ENCODE measurements at places on chromosomes 2 and 18.

DNA sequence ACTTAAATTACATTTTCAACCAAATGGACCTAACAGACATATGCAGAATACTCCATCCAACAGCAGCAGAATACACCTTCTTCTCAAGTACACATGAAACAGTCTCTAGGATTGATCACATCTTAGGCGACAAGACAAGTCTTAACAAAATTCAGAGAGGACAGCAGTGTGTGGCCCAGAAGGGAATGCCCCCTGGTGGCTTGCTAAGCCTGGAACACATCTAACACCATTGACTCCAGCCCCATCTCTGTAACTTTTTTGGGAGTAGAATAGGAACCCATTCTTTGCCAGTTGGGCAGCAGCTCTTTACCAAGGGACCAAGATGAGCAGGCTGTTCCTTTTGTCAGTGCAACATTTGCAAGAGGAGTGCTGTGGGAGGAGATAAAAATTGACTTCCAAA, 249.9 kb downstream of the PLCL1 start:
- DNase-seq, result no peak

- DNase-seq, result no peak
These were observed 118.5 kb upstream of the TACR1 start for GRCh38 chr2:75317802-75318201.

- no peak for DNase-seq
These were observed 361.8 kb upstream of the MEIS1 start for GRCh38 chr2:66073172-66073571.

DNA sequence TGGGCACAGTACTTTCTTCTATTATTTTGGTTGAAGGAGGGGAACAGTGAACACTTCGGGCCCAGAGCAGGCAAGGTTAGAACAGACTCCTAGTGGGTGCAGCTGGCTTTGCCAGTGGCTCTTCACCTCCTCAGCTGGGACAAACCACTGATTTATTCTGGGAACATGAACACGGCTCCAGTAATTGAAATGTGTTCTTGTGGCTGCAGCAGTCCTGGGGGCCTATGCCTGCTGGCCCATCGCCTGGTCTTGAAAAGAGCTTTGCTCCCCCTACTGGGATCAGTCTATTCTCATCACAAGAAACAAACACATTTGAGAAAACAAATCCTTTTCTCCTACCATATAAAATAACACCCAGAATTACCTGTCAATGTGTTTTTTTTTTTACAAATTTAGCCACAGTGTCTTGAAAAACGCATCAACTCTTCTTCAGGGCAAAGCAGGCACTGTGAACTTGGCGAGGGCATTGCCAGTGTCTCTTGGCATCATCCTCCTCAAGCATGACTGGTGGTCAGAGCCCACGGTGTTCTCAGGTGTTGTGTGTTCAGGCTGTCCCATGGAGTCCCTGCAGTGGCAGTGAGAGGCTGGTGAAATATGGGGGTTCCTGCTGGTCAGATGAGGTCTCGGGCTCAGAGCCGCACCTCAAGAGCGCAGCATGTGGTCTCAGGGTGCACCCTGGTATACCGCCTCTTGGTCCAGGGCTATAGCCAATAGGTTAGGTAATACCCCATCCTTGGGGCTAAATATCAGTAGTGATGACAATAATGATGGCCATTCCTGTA, 51.3 kb downstream of the RNF144A start:
- DNase-seq, result no peak

DNA sequence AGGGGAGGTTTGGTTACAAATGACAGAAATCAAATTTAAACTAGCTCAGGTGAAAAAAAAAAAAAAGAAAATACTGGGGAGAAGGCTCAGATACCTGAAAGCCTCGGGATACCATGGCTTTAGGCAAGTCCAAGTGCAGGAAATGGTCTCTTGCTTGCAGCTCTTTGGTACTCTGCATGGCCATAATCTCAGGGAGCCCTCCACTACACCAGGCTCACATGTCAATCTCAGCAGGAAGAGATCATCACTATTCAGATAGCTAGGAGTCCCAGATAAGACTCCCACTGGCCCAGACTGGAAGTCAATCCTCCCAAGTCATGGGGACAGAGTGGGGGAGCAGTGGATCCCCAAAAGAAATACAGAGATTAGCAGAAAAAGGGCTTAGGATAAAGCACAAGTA, 64.8 kb upstream of the RALBP1 start:
- DNase-seq, result no peak

DNA sequence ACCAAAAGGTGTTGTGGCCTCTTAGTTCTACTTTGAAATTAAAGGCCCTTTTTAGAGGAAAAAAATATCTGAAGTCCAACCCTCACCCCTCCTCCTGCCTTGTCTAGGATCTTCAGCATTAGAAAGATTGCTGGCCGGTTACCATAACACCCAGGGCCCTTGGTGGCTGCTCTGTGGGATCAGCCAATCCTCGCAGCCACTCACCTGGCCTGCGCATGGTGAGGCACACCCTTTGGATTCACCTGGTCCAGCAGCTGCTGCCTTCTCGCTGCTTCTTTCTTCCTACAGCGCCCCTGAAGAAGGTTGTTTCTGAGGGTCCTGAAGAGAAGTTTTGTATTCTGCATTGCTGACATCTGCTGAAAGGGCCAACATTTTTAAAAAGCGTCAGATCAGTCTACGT, 25.2 kb downstream of the DYTN start:
- no peak for DNase-seq

DNA sequence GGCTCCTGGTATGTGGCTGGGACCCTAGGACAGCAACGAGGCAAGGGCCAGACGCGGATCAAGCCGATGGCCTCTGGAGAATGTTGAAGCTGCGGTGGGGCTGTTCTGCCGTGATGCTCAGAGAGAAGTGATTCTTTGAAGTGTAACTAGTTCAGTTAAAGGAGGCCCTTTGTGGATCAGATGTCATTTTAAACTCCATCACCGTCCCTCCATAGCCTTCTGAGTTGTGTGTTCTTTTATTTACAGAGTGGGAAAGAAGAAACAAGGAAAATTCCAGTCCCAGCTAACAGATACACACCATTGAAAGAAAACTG, 403 bp downstream of the PNO1 start:
- no peak for DNase-seq

GRCh38 chr2:37664231-37664643, 7.2 kb downstream of the CDC42EP3 start:
- DNase-seq, result no peak

- DNase-seq, result no peak
These were observed 3.0 kb downstream of the NPC1 start for GRCh38 chr18:23583071-23583865.

DNA sequence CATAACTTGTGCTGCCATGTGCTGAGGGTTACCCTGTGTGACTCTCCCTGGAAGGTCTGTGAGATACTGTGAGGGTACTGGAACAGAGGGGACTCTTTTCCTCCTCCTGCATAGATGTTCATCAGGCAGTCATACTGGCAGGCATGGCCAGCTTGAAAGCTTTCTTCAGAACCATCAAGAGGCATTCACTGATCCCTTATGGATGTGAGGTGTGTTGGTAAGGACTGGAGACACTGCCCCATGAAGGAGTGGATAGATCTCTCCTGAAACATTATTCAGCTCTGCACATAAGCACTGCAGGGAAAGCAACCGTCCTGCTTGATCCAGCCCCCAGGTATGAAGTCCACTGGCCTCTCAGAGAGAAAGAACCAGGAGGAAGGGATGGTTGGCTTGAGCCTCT, 176.6 kb upstream of the ARL4C start:
- no peak for DNase-seq

- no peak for DNase-seq
These were observed 1281.7 kb upstream of the CELF4 start for GRCh38 chr18:38847326-38847725.

DNA sequence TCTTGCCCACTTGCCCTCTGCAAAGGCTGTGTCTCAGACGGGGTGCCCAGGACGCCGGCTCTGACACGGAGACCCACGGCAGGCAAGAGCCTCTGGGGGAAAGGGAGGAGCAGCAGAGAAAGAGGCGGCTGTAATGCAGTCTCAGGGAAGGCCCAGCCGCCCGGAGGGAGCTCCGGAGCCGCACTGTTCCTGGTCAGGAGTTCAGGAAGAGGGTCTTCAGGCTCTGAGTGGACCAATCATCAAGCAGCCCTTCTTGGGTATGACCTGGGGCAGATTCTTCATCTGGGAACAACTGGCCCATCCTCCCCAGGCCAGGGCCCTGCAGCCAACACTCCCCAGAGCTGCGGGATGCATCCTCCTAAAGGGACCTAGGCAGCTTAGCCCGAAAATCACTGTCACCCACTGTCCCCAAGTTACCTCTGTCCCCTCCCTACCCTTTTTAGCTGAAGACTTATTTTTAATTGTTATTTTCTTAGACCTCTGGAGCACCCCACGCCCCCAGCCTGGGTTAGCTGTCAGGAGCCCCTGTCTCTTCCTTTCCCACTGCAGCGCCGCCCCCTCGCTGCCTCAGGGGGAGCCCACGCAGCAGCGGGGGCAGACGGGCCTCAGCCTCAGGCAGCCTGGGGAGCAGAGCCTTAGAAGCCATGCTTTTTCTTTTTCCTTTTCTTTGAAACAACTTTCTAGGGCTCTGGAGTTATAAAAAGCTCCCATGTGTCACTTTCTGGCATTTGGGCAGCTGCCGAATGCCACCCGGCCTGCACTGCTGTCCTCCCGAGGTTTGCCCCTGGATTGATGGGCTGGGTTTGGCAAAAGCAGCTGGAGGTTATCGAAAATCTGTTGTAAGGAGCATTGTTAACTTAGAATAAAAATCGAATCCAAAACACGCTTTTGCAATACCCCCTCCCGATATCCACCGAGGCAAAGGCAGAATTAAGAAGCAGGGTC, 644 bp upstream of the NEU2 start:
- DNase-seq, result no peak

GRCh38 chr2:84856787-84857186, 24.1 kb downstream of the TRABD2A start:
- no peak for DNase-seq

- no peak for DNase-seq
These were observed 103.0 kb downstream of the GPR39 start for GRCh38 chr2:132519566-132519965.

- DNase-seq, result no peak
These were observed 94.8 kb upstream of the SMAD7 start for GRCh38 chr18:49045585-49045984.

DNA sequence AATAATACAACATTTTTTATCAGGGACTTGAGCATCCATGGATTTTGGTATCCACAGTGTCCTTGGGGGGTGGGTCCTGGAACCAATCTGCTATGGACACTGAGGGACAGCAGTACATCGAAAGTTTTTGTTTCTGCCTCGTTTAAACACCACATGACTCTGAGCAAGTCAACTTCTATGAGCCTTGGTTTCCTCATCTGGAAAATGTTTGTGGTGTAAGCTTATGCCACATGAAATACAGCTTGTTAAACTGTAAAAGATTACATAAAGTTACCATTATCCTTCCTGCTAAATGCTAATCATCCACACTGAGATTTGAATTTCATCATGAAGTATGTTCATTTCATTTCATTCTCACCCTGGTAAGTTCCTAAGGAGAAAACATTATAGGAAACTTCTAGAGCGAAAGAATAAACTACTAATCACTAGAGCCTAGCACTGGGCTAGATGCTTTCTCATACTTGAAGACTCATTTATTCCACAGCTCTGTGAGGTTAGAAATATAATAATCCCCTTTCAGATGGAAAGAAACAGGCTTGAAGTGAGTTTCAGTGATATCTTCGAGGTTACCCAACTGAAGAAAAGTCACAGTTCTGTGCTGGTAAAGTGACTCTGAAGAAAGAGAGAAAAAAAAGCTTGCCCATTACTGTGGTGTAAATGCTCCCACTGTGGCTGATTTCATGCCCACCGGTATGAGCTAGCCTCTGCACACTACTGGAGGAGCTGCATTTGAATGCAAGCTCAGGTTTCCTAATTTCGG, 29.2 kb downstream of the MCFD2 start:
- no peak for DNase-seq

DNA sequence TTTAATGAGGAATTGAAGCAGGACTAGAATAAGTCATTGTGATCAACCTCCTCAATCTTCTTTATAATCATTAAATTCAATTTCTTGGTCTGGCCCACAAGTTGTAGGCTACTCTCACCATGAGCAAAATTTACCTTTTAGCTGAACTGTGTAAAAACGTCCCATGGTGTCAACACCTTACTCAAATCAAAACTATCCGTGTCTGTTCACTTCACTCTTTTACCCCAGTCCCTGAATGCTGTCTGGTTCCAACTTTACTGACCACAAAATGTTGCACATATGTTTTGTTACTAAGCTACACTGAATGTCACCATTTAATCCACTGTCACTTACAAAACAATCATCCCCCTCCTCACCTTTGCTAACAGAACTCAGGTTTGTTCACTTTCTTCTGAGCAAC, 951.6 kb upstream of the SLC39A10 start:
- DNase-seq, result no peak

Data from SW 1271 (cell line).